Activated T-helper 1 cell treated with anti-CD3 and anti-CD28 coated beads, Interleukin-2, amount 50 U/mL, for 16 hours (primary cell): ENCODE measurements at places on chromosomes 5 and 9.

GRCh38 chr9:109246533-109246932, 74.3 kb downstream of the EPB41L4B start:
- DNase-seq: no peak

GRCh38 chr9:137969685-137970084, 92.1 kb downstream of the CACNA1B start:
- DNase-seq: no peak

DNA sequence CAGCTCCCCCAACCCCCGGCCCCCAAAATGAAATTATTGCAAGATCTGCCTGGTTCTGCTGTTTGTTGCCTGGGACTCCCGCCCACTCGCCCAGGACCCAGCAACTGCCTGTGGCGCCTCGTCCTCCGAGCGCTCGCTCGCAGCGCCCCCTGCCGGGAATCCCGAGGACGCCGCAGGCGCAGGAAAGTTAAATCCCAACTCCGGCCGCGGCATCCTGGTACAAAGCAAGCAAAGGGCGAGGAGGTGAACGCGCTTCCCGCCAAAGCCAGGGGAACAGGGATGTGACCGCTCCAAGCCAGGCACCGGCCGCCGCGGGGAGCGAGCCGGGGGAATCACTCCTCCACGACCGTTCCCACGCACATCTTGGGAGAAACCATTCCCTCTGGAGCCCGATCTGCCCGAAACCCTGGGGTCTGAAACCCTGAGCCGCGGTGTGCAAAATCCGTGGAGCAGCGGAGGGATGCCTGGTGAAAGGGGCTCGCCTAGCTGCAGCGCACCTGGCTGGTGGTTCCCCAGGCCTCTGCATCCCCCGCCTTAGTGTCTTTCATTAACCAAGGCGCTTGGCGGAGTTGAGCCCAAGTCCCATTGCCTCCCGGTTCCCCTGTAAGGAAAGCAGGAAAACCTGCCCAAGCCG, 1.3 kb downstream of the SEMA5A start:
- DNase-seq: no peak

DNA sequence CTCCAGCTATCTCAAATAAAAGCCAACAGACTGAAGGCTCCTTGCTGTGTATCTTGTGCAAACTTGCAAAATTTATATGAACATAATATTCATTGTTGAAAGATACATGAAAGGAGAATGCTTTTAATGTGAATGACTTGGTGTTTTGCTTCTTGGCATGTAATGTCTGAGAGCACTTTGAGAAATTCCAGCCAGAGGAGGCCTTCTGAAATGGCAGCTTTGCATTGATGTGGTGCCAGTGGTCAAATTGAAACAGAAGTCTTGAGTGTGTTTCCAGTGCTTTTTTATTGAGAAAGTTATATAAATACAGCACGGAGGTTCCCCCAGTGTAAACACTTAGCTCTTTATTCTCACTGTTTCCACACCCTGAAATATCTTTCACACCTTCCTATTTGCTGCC, 182.1 kb downstream of the ADCY2 start:
- DNase-seq: no peak

DNA sequence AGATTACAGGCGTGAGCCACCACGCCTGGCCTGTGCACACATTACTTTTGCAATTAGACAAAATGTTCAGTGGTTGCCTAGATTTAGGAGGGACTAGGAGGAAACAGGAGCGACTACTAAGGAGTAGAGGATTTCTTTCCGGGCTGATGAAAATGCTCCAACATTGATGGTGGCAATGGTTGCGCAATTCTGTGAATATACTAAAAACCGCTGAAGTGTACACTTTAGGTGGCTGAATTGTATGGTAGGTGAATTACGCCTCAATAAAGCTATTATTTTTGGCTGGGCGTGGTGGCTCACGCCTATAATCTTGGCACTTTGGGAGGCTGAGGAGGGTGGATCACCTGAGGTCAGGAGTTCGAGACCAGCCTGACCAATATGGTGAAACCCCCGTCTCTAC, 46.8 kb upstream of the STXBP1 start:
- DNase-seq: no peak

- no peak for DNase-seq
Observed at GRCh38 chr9:14849851-14850250, 60.4 kb downstream of the FREM1 start.

DNA sequence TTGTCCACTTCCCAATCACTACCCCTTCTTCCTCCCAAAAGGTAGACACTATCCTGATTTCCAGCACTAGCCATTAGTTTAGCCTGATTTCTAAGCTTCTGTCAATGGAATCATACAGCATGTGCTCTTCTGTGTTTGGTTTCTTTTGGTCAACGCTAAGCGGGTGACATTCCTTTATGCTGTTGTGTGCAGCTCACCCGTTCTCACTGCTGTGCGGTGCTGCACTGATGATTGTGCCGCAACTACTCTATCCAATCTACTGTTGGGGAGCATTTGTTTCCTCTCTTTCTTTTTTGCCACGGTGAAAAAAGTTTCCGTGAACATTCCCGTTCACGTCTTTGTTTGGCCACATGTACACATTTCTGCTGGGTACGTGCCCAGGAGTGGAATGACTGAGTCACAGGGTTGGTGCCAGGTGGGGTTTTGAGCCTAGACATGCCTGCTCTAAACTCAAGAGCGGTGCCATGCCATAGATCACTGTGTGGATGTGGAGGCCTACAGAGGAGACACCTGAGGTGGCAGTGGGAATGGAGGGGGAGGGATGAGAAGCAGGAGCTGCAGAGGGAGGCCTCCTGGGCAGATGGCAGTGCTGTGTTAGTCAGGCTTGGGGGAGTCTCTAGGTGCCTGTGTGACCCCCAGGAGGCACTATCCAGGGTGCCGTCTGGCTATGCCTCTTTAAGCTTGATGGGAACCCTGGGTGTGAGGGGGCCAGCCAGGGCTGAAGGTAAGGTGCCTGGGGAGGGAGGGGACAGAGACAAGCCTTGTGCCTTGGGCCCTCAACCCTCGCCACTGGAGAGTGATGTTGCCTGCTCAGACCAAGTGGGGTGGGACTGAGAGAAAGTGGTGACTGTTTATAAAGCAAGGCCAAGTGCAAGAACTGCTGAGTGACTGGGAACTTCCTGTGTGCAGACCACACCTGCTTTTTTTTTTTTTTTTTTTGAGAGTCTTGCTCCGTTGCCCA, 11.4 kb upstream of the ANKRD33B start:
- DNase-seq: no peak

- DNase-seq: no peak
Observed at GRCh38 chr9:117555964-117556629, 141.2 kb upstream of the ASTN2 start.

DNA sequence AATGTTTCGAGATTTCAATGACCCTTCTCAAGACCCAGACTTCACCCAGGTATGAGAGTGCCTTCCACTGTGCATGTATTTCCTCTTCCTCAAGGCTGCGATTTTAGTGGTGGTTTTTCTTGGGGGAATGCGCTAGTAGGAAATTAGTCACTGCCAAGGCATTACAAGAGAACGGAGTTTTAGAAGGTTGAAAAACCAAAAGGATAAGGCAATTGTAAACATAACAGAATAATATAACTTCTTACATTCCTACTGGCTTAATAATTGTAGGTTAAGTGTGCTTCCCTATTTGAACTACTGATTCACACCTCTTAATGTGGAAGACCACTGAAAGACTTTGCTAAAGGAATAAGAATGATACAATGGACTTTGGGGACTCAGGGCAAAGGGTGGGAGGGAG, 38.9 kb downstream of the ACO1 start:
- DNase-seq: no peak

DNA sequence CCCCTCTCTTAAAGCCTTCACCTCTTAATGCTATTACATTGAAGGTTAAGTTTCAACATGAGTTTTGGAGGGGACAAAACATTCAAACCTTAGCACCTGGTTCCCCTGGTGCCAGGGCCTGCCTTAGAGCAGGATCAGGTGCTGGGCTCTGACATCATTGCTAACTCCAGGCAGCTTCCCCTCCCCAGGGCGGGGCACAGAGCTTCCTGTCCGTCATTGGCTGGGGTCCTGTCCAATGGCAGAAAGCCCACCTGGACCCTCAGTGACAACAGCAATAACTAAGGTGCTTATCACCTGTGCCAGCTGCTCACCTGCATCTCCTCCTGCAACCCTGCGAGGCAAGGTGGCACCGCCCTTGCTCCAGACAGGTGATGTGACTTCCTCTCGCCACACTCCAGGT, 177.4 kb downstream of the NSG2 start:
- no peak for DNase-seq

DNA sequence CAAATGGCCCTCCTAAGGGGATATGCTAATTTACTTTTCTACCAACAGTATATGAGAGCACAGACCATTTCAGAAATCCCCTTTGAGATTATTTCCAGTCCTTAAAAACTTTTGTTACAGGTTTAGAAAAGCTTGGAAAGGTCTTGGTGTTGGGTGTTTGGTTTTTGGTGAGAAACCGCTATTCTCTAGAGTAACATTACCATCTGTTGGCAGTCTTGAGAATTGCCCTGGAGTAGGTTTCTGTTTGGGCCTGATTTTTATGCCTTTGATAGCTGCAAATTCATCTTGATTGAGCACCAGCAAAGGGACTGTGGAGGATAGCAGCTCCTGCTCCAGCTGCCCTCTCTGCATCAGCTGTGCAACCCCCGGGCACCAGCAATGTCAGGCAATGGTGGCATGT, 8.0 kb downstream of the NUDT2 start:
- no peak for DNase-seq

DNA sequence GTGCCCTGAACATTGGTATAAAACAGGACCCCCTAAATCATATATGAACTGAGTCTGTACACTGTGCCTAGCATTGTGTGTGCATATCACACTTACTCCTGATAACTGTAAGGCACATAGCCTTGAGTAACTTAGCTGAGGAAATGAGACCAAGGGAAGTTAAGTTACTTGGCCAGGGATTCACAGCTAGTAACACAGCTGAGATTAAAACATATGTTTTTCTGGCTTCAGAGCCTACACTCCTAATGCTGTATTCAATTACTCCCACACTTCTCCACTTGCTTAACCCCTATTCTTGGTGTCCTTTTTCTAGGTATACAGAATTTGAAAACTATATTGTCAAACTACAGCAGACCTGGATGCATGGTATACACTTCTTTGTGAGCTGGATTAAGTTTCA, 12.8 kb downstream of the GHR start:
- DNase-seq: no peak

DNA sequence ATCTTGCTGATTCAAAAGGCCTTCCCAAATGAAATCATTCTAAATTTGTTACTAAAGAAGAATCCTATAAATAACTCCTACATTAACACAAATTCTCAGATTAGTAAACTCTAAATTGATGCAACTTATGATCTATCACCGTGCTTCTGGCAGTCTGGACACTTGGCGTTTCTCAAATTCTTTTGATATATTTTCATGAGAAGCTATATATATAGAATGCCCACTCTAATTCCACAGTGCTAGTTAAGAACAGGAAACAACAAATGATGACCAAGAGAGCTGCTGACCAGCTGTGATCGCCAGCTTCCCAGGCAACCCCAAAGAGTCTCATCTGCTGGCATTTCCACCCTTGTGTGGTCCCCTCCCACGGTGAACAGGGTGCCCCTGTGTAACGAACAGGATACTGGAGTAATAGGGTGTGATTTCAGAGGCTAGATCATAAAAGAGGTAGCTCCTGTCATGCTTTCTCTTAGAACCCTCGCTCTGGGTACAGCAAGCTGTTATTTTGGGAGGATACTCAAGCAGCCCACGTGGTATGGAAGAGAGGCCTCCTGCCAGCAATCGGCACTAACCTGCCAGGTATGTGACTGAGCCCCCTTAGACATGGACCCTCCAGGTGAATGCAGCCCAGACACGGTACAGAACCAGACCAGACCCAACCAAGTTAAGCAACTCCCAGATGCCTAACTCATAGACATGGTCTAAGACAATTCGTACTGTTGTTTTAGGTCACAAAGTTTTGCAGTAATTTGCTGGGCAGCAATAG, 64.7 kb downstream of the CDC14B start:
- DNase-seq: no peak

DNA sequence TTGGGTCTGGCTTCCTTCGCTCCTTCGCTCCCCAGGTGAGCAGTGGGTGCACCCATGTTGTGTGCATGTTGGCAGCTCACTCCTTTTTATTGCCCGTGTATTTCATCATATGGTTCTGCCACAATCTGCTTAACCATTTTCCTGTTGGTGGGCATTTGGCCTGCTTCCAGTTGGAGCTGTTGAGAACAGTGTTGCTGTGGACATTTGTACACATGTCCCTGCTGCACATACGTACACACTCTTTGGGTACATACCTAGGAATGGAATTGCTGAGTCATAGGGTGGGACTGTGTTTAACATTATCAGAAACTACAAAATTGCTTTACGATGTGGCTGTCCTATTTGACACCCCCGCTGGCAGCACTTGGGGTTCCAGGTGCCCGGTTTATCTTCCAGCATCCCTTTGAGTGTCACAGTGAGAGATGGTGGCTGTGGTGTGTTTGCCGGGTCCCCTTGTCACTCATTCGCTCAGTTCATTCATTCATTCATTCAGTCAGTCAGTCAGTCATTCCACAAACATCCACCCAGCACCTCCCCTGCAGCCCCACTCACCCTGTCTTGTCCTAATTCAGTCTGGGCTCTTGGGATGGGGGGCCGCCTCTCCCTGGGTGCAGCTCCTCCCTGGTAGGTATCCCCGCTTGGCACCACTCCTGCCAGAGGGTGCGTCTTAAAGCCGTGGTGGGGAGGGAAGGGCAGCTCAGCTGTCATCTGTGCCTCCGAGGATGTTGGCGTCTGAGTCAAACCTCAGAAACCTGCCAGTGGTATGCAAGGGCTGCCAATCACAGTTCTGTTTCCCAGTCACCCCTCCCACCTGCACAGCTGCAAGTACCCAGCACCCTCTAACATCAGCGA, 7.9 kb upstream of the FIBCD1 start:
- no peak for DNase-seq

- no peak for DNase-seq
Observed at GRCh38 chr5:169185626-169186025, 115.3 kb downstream of the SLIT3 start.

GRCh38 chr5:174489215-174489614, 235.2 kb upstream of the MSX2 start:
- no peak for DNase-seq

GRCh38 chr9:80720579-80720978, 968.8 kb downstream of the TLE1 start:
- DNase-seq: no peak

DNA sequence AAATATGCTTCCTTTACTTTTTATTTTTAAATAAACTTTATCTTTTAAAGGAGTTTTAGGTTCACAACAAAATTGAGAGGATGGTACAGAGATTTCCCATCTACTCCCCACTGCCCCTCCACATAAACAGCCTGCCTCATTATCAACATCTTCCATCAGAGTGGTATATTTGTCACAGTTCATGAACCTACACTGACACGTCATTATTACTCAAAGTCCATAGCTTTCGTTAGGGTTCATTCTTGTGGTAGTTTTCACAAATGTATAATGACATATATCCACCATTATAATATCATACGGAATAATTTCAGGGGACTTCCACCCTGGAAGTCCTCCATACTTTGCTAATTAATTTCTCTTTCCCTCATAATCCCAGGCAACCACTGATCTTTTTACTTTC, 204.9 kb downstream of the SMARCA2 start:
- DNase-seq: no peak

- DNase-seq: no peak
Observed at GRCh38 chr9:11016081-11016480, 403.3 kb upstream of the PTPRD start.

- DNase-seq: no peak
Observed at GRCh38 chr9:38482918-38483592, 58.8 kb upstream of the IGFBPL1 start.
